Thyroid gland (tissue), 4 donors: ENCODE measurements at places on chromosomes 3 and 15. TPM values are rescaled to one million over a fixed set of nuclear protein-coding genes. Genes with fewer than 3 reads are reported as not detected.

The FSTL1 gene
- total RNA-seq, result 268 TPM

- DNase-seq, result no peak
Observed at GRCh38 chr15:88591384-88591783, 29.8 kb upstream of the AEN start.

DNA sequence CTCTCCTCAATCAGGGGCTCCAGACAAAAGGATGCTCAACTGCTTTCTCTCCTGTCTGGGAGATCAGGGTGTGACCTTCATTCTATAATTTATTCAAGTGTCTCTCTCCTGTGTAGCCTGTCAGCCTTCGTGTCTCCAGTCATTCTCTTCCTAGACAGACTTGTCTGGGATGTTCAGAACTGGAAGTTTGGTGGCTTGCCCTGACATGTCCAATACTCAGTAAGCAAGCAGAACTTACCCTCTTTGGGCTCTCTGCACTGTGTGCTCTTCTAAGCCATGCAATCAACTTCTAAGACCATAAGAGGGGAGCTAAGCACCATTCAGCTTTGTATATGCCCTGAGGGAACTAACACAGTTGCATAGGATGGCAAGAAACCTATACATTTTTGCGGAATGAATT, 14.1 kb downstream of the ACKR2 start:
- DNase-seq, result no peak

- DNase-seq, result no peak
Observed at GRCh38 chr3:188796122-188796631, 375.6 kb upstream of the TPRG1 start.
